ENCODE measurements at places on chromosomes 6 and 20.

- no peak for DNase-seq
These were observed 3.1 kb downstream of the TRAF3IP2 start for GRCh38 chr6:111602481-111603011.

GRCh38 chr20:2687514-2687913, 5.1 kb upstream of the EBF4 start:
- DNase-seq: no peak

DNA sequence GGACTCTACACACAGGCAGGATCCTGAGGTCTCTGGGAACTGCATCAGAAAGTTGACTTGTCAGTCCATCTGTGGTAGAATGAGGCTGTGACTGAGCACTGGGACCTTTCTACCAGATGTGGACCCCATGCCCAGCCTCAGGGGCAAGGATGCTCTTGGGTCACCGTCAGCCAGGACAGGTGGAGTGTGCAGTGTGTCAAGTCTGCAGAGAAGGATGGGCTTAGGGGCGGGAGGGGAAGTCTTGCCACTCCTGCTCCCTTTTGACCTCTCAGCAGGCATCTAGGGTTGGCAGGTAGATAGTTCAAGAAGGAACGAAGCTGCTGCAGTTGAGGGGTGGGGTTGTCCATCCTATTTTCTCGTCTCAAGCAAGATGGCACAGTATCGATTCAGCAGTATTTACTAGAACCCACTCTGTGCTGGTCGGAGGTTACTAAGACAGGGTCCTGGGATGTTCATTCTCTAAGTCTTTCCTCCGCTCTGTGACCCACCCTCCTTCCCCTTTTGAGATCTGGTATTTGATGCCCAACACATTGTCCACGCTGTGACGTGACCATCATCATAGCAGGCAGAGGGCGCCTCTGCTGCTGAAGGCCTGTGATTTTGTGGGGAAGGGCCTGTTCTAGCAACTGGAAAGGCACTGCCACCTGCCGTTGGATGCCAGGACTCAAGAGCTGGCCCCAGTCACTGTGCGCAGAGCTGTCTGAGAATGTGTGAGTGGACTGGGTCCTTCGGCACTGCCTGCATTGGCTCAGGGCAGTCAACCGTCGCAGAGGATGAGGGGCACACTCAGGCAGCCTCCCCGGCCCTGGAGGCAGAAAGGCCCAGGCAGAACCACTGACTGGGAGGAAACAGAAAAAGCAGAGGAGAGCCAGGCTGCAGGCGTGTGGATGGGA, 23.2 kb downstream of the RBCK1 start:
- DNase-seq: peak; percentile 10

DNA sequence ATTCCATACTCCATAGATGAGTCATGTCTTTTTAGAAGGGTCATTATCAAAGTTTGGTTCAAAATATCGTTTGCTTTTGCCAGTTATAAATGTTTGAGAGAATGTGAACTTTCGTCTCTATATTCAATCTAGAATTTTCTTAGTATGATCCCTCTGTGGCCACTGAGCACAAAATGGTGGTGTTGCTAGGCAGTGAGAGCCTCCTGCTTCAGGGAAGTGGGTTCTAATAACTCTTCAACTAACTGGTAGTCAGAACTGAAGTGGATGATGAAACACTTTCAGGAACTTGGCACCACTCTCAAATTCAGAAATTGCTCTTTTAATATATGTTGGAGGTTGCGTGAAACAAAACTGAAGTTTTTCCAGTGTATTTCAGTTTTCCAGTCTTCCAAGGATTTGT, 125.0 kb upstream of the DOK5 start:
- no peak for DNase-seq

DNA sequence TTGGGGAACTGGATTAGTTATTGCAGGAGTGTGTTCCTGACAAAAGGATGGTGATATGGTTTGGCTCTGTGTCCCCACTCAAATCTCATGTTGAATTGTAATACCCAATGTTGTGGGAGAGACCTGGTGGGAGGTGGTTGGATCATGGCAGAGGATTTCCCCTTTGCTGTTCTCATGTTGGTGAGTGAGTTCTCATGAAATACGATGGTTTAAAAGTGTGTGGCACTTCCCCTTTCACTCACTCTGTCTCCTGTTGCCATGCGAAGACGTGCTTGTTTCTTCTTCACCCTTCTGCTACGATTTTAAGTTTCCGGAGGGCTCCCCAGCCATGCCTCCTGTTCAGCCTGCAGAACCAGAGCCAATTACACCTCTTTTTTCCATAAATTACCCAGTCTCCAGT, 16.2 kb upstream of the TREM1 start:
- DNase-seq: no peak

DNA sequence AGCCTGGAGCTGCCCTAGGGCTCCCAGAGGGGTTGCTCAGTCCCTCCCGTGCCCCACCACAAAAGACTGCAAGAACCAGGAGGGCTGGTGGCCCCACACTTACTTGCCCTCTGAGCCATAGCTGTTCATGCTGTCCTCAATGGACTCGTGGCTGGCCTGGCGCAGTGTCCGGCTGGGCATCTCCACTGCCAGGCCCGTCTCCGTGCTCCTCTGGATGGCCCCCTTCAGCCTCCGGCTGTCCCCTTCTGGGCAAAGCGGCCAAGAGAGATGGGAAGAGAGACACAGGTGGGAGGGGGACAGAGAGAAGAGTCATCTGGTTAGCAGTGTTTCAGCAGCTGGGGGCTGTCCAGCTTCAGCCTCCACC, 25.5 kb downstream of the KCNK15 start:
- no peak for DNase-seq

DNA sequence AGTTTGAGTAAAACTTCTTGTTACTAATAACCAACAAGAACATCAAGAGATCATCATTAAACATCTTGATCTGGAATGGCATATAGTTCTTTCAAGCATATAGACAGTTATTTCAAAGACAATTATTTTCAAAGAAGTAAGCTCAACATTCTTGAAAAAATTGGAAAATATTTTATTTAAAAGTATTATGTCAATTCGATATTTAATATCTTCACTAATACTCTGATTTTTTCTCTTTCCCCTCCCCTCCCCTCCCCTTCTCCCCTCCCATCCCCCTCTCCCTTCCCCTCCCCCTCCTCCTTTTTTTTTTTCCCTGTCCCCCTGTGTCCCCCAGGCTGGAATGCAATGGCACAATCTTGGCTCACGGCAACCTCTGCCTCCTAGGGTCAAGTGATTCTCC, 82.8 kb downstream of the SASH1 start:
- no peak for DNase-seq

GRCh38 chr6:89777455-89777854, 42.1 kb downstream of the MDN1 start:
- DNase-seq: no peak

- no peak for DNase-seq
These were observed 22.7 kb upstream of the SNTA1 start for GRCh38 chr20:33466303-33466646.

GRCh38 chr6:74466572-74466971, 739.3 kb downstream of the COL12A1 start:
- no peak for DNase-seq

GRCh38 chr20:23379772-23380171, 17.8 kb downstream of the GZF1 start:
- no peak for DNase-seq

DNA sequence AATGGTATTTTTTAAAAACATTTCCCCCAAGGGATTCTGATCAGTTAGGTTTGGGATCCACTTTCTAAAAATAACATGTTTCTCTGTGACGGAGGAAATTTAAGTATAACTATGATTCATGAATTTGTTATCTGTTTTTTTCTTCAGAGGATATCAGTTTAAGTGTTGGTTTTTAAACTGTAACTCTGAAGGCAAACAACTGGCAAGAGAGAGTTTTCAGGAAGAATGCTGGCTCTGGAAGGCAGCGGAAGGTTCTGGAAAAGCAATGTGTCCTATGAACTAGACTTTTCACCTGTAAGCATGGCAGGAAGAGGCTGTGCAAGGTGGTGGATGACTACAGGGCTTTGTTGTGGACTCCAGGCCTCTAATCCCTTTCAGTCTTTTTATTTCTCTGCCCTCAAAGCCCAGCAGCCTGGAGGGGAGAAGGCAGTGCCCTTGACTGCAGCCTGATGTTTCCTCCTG, 153.1 kb downstream of the GMPR start:
- DNase-seq: no peak

DNA sequence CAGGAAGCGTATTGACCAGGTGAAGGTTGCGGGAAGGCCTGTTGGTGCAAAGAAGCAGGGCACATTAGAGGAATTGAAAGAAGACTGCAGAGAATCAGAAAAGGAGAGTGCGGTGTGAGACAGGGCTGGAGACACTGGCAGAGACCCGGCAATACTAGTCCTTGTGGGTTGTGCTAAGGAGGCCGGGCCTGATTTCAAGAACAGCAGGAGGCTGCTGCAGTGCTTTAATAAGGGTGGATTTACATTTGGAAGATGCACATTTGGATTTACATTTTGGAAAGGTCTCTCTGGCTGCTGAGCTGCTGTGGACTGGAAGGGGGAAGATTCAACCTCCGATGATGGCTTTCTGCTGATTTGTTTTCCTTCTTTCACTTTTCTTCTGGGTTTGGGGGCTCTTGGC, 167.8 kb downstream of the SLC24A3 start:
- DNase-seq: no peak

GRCh38 chr20:38843346-38843745, 37.8 kb downstream of the PPP1R16B start:
- no peak for DNase-seq

GRCh38 chr6:77447254-77447653, 16.0 kb downstream of the HTR1B start:
- no peak for DNase-seq

- no peak for DNase-seq
These were observed 39.4 kb upstream of the EEF1A1 start for GRCh38 chr6:73560182-73560732.

DNA sequence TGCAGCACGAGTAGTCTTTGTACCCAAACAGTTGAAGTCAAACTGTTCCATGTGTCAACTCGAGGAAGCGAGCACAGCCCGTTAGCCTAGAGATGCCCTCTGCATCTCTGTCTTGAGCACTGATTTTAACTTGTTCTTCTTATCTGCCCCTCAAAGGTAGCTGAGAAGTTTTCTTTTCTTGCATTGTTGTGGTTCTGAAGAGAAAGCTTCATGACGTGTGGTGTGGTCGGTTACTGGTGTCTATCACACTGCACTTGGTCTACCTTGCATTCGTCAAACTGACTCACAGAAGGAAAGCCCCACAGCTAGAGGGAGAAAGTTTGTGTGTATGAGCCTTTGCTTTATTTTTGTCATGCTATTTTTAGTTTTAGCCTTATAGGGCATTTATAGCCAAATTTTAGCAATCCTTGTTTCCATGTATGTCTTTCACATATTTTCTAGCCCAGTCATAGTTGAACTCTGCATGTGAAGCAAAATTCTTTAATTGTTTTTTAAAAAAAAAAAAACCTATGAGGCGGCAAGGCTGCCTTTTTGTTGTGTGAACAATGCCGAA, 115.1 kb downstream of the JAG1 start:
- no peak for DNase-seq

GRCh38 chr6:166757232-166758135, 130.4 kb upstream of the RPS6KA2 start:
- no peak for DNase-seq

DNA sequence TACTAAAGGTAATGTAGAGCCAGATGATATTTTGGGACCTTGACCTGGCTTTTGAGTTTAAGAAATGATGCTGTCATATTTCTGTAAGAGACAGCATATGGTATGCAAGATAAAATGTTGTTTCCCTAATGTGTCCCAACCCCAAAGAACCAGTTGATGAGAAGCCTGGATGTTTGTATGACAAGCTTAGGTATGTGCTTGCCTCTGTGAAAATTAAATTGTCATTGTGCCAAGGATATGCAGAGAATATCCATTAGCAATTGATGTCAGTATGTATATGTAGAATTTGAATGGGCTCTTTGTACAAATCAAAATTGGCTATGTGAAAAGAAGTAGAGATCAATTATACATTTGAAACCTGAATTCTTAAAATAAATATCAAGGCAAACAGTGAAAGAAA, 650.8 kb upstream of the EYS start:
- DNase-seq: no peak

GRCh38 chr20:19493794-19494495, 264.1 kb upstream of the RIN2 start:
- no peak for DNase-seq

GRCh38 chr20:1757072-1757471, 99.5 kb upstream of the SIRPG start:
- DNase-seq: no peak

DNA sequence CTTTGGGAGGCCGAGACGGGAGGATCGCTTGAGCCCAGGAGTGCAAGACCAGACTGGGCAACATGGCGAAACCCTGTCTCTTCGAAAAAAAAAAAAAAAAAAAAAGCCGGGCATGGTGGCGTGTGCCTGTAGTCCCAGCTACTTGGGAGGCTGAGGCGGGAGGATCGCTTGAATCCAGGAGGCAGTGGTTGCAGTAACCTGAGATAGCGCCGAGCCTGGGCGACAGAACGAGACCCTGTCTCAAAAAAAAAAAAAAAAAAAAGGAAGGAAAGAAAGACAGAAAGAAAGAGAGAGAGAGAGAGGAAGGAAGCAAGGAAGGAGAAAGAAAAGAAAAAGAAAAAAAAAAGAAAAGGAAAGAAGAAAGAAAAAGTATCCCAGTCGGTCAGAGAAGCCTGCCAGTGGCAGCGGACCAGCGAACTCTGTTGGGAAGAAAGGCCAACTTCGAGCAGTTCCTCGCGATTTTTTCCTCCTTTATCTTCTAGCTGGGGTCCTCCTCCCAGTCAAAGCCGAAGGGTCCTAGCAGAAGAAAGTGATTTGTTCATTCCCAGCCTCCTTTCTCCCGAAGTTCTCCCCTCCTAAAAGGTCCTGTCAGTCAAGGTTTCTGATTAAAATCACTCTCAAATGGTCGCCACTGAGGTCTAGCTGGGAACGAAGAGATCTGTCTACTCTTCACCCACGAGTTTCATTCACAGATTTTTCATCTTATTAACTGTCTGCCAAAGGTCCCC, 2.4 kb upstream of the SYCP2L start:
- DNase-seq: no peak

GRCh38 chr6:91539456-91539855, 952.6 kb upstream of the MAP3K7 start:
- peak; percentile 0 for DNase-seq

GRCh38 chr6:8274226-8274625, 161.1 kb downstream of the SLC35B3 start:
- no peak for DNase-seq

GRCh38 chr6:127288705-127289104, 22.0 kb downstream of the RNF146 start:
- DNase-seq: no peak

DNA sequence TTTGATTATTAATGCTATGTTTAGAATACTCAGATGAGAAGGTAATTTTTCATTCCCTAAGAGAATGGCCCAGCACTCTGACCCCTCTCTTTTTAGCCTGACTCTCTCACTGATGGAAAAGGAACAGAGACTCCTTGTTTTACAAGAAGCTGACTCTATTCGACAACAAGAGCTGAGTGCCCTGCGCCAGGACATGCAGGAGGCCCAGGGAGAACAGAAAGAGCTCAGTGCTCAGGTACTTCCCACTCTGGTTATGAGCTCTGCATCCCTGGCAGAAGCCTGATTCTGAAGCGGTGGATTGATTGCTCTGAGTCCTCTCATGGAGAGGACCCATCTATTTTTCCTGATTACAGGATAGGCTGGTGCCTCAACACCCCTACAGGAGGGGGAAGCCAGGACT, 33.0 kb downstream of the C20orf173 start:
- no peak for DNase-seq

GRCh38 chr6:155315516-155315871, 1.2 kb upstream of the TFB1M start:
- DNase-seq: no peak

All from NCI-H2029 treated with DMSO at 0.1 percent for 48 hours (cell line).